ENCODE measurements at places on chromosomes 2 and 18. TPM values are rescaled to one million over a fixed set of nuclear protein-coding genes. Genes with fewer than 3 reads are reported as not detected.

- DNase-seq: no peak
Measured at GRCh38 chr2:29724282-29724681, 197.1 kb downstream of the ALK start.

GRCh38 chr2:10658914-10659257 lies 30.9 kb downstream of the NOL10 start:
- DNase-seq: no peak

DNA sequence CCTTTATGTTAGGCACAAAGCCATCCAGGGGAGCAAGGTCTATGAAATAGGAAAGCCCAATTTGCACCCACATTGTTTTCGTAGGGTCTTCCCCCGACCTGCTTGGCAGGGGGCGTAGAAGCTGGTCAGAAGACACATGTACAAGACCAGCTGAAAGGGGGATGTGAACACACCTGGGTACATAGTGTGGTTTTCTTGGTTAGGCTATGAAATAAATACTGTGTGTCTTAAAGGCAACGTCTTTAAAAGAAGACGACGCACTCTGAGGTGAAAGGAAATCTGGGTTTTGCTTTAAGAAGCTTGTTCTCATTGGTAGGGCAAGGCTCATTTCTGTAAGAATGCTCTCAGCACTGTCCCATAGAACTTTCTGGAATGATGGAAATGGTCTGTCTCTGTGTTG lies 60.0 kb upstream of the KLF7 start:
- no peak for DNase-seq

Gene SPATA3
- total RNA-seq: not detected

DNA sequence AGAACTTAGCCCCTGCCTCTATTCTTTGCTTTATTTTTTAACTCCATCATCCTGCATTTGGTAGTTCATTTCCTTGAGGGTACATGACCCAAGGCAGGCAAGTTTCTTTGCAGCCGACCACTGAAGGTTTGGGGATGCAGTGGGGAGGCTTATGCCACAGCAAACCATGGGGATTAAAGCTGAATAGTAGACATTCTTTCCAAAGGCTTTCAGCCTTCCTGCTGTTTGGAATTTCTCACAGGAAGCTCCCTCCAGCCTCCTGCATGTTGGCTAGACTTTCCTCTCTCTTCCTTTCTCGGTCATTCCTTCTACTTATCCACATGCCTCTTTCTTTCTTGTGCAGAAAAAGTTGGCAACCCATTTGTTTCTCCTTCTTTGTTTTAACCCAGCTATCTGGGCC lies 77.3 kb downstream of the SOCS6 start:
- DNase-seq: no peak

- no peak for DNase-seq
Measured at GRCh38 chr2:149094217-149095015, 55.9 kb downstream of the LYPD6B start.

DNA sequence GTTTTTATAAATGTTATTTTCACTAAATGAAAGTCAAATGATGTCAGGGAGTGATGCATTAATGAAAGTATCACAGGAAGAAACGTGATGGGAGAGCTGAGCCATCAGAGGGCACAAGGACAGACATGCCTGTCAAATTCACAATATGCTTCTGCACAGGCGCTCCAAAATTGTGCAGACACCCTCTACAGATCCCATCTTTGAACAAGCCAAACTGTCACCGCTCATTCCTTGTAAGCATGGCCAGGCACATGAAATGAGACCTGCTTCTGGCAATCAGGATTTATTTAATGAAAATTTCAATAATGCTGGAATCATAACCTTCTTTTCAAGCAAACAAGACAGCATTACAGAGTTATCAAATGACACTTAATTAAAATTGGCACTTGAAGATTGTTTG lies 20.4 kb upstream of the FSHR start:
- DNase-seq: no peak
